ENCODE measurements at places on chromosomes 3 and 15. TPM values are rescaled to one million over a fixed set of nuclear protein-coding genes. Genes with fewer than 3 reads are reported as not detected.

KNG1 gene
- not detected for total RNA-seq

ACKR4 gene
- 0.24 TPM for total RNA-seq

FBXO40 gene
- 0.12 TPM for total RNA-seq

MAN2C1 gene
- 223 TPM for total RNA-seq

NR2E3 gene
- total RNA-seq, result not detected

OR5K2 gene
- not detected for total RNA-seq

RAD18 gene
- total RNA-seq, result 8.8 TPM

TM6SF1 gene
- total RNA-seq, result 2.7 TPM

CELSR3 gene
- 0.63 TPM for total RNA-seq

HMG20A gene
- total RNA-seq, result 29.2 TPM

DNA sequence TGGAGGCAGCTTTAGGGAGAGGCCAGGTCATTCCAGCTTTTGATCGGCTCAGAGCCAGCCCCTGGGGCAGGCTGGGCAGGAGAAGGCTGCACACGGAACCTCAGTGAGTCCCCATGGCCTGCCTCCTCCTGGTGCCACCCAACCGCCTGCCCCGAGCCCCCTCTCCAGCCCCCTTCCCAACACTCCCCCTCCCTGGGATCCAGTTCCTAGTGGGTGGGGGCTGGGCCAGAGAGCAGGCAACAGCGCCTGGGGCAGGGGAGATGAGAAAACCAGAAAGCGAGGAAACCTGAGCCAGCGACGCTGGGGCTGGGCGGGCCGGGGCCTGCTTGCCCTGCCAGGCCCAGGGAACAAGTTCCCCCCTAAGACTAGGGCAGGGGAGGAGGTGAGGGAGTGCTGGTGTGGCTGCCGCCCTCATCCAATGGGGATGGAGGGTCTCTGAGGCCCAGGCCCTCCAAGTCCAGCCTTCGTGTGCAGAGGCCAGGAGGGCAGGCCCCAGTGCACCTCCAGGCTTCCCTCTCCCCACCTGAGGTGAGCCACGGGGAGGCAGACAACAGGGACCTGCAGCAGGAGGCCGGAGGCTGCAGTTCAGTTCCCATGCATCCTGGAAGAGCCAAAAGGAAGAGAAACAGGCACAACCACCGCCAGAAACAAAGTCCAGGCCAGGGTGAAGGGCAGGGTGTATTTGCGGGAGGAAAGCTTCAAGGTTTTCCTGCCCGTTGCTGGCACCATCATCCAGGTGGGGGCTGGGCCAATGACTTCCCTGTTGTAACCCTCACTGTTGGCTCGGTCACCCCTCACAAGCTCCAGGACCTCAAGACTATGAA, 4.0 kb upstream of the SEMA3F start:
- H3K4me1 ChIP-seq, result peaks cover 5% of the 10 kb centered on the region
- H3K27me3 ChIP-seq, result no peaks in the 10 kb centered on the region
- DNase-seq, result no peak
- no peak overlapping the region for H3K4me3 ChIP-seq
- H3K27ac ChIP-seq, result no peak overlapping the region

DNA sequence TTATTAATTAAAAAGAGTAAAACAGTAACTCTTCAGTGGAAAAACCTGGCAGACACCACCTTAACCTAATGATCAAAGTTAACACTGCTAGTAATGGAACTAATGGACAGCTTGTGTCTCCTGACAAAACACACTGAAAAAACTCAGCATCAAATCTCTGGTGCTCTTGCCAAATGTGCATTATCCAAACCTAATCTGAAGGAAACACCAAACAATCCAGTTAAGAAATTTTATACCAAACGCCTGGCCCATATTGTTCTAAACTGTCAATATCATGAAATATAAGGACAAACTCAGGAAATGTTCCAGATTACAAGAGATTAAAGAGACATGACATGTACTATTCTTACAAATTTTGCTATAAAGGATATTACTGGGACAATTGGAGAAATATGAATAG, 10.4 kb downstream of the RSL24D1 start:
- DNase-seq, result no peak
- H3K27ac ChIP-seq, result no peak overlapping the region
- H3K4me3 ChIP-seq, result no peak overlapping the region
- H3K4me1 ChIP-seq, result no peaks in the 10 kb centered on the region

DNA sequence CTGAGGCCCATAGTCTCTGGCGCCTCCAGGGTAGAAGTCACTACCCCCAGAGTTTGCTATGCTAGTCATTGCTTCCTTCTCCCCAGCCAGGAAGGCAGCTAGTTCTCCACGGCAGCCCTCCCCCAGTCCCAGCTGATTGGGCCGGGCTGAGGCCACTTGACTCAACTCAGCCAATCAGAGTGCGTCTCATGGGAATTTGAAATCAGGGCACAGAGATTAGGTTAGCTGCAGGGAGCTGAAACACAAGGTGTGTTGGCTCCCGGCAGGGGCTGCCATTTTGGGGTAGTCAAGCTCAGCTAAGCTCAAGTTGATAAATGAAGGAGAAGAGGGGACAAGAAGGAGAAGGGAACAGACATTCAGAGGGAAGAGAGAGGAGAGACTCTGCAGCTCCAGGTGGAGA, 32.8 kb downstream of the LINGO1 start:
- no peak overlapping the region for H3K27ac ChIP-seq
- no peak overlapping the region for H3K4me3 ChIP-seq
- no peaks in the 10 kb centered on the region for H3K36me3 ChIP-seq
- no peaks in the 10 kb centered on the region for H3K27me3 ChIP-seq
- no peak for DNase-seq

- no peak for DNase-seq
- H3K27me3 ChIP-seq, result no peaks in the 10 kb centered on the region
- peaks cover 12% of the 10 kb centered on the region for H3K4me1 ChIP-seq
Measured at GRCh38 chr15:39587731-39588530, 7.1 kb downstream of the THBS1 start.

- DNase-seq, result peak; percentile 87
- no peaks in the 10 kb centered on the region for H3K36me3 ChIP-seq
- H3K27me3 ChIP-seq, result no peaks in the 10 kb centered on the region
- peaks cover 4% of the 10 kb centered on the region for H3K4me1 ChIP-seq
- peak within 1 kb of the TSS; percentile 79 for H3K27ac ChIP-seq
- H3K4me3 ChIP-seq, result peak within 1 kb of the TSS; percentile 58
Measured at GRCh38 chr3:119034256-119035013, at the start of gene IGSF11. TSS of gene IGSF11 (minus strand) at chr3:119034846. CDS start at chr3:119034582, 264 bp downstream.

- no peaks in the 10 kb centered on the region for H3K4me1 ChIP-seq
- no peaks in the 10 kb centered on the region for H3K36me3 ChIP-seq
- H3K4me3 ChIP-seq, result no peak overlapping the region
- H3K27ac ChIP-seq, result no peak overlapping the region
- DNase-seq, result no peak
- no peaks in the 10 kb centered on the region for H3K27me3 ChIP-seq
Measured at GRCh38 chr3:14646589-14647413, 4.8 kb upstream of the CCDC174 start.

GRCh38 chr3:129574206-129574605, 31.2 kb downstream of the H1-8 start:
- no peak overlapping the region for H3K4me3 ChIP-seq
- H3K36me3 ChIP-seq, result no peaks in the 10 kb centered on the region
- no peak overlapping the region for H3K27ac ChIP-seq
- no peak for DNase-seq

DNA sequence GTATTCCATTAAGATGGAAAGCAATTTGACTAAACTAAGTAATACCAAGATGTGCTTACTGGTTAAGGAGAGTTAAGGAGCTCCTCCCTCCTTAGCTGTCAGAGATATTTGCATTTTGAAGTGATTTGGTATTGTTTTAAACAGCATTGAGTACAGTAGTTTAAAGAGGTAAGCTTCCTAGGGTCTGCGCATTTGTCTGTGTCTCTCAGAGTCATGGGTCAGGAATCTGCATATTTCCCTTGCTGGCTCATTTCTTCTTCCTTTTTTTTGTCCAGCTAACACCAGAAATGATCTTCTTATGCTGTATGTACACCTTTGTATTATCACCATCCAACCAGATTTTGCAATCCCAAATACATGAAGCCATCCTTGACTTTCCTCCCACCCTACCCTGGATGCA, 163.0 kb upstream of the BFSP2 start:
- no peak overlapping the region for H3K27ac ChIP-seq
- no peaks in the 10 kb centered on the region for H3K36me3 ChIP-seq
- DNase-seq, result no peak
- H3K27me3 ChIP-seq, result no peaks in the 10 kb centered on the region
- no peak overlapping the region for H3K4me3 ChIP-seq

DNA sequence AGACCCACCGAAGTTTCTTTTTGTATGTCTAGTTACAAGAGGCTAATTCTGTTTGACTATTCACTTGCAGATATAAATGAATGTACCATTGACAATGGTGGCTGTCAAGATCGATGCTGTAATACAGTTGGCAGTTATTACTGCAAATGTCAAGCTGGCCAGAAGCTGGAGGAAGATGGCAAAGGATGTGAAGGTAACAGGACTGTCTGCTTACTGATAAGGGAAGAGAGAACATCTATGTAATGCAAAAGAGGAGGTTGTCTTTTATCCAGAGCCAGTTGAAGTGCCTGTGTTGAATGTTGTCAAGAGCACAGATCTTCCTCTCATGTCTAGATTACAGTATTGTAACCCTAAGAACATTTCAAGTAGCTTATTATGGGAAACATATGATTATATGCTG, 549.5 kb upstream of the GOLIM4 start:
- no peak for DNase-seq
- no peaks in the 10 kb centered on the region for H3K36me3 ChIP-seq
- no peak overlapping the region for H3K27ac ChIP-seq
- no peaks in the 10 kb centered on the region for H3K4me1 ChIP-seq

DNA sequence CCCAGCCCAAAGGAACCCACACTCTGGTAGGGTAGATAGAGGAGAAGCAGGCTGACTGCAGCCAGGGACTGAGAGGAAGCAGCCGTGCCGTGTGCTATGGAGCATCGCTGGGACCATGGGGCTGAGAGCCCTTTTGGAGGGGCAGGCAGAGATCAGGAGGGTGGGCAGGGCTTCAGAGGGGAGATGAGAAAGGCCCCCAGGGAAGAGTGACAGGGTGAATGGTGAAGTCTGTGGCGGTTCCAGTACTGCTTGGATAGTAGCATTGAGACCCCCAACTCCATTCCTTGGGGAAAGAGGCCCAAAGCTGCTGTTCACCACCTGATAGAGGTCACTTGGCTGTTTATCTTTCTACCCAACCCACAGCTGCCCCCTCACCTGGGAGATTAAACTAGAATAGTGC, 80.0 kb upstream of the MRPS22 start:
- no peaks in the 10 kb centered on the region for H3K36me3 ChIP-seq
- H3K27me3 ChIP-seq, result no peaks in the 10 kb centered on the region
- no peak overlapping the region for H3K4me3 ChIP-seq

DNA sequence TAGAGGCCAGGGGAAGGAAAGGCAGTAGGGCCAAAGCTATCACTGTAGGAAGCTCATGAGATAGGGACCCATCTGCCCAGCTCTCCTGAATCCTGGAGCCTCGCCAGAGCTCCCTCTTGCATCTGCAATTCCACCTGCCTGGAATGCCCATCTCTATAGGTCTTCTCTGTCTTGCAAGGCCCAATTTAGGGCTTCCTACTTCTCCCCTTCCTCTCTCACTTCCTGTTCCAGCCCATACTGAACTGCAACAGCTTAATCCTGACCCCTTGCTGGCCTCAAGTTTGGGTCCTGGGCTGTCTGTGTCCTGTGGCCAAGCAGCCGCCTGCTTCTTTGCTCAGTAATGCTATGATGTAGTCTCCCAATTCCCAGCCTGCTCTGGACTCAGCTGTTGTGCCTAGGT, 3.6 kb upstream of the PTPN23 start:
- no peak for DNase-seq
- no peaks in the 10 kb centered on the region for H3K27me3 ChIP-seq
- no peak overlapping the region for H3K4me3 ChIP-seq

- no peak overlapping the region for H3K27ac ChIP-seq
- DNase-seq, result peak; percentile 14
- no peak overlapping the region for H3K4me3 ChIP-seq
- H3K4me1 ChIP-seq, result peaks cover 7% of the 10 kb centered on the region
Measured at GRCh38 chr3:194261581-194262063, 89.5 kb downstream of the CPN2 start.

DNA sequence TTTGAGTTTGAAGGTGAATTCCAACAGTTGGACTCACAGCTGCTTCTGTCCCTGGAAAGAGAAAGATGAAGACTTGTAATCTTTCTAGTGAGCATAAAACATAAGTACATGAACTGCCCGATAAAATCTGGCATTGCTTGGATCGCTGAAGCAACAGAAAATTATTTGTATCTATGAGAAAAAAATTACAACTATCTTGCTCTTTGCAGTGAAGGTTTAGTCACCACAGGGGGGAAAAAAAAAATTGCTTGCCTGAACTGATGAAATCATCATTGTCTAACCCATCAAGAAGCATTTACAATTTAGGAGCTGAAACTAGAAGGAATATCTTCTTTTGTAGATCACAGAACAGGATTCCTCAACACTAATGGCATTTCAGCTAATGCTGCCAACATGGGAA, 20.0 kb downstream of the TMEM207 start:
- no peak overlapping the region for H3K27ac ChIP-seq
- no peak for DNase-seq
- H3K27me3 ChIP-seq, result no peaks in the 10 kb centered on the region

DNA sequence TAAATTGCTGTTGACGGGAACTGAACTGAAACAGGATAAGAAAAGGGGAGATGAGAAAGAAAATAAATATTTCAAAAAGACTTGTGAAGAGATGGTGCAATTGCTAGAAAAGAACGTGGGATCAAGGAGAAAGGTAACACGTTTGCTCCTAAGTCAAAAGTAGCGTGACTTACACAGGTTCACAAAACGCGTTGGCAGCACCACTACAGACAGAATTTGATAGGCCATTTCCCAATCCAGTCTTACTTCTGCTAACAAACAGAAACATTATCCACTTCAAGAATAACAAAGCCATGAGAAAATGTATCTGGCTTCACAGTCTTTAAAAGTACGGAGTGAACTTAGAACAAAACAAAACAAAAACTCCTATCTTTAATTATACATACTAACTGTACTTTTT, 75.5 kb downstream of the DPH6 start:
- no peak overlapping the region for H3K4me3 ChIP-seq
- no peaks in the 10 kb centered on the region for H3K36me3 ChIP-seq
- H3K4me1 ChIP-seq, result no peaks in the 10 kb centered on the region
- DNase-seq, result no peak

DNA sequence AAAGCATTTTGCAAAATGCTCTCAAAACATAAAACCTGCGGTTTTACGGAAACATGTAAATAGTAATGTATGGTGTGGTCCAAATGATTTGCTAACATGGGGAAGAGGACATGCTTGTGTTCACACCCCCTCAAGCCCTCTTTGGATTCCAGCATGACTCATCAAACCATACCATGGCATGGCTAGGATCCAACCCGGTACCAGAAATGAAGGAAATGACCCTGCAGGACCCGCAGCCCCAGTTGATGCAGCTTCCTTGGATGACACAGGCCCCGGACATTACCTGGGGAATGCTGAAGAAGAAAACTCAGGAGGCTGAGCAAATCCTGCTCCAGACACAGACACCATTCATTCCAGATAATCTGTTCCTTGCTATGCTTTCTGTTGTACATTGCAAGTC, 222.9 kb downstream of the DTWD1 start:
- no peak for DNase-seq
- H3K36me3 ChIP-seq, result no peaks in the 10 kb centered on the region
- no peaks in the 10 kb centered on the region for H3K27me3 ChIP-seq
- H3K27ac ChIP-seq, result no peak overlapping the region

GRCh38 chr3:9123840-9124239, 125.6 kb downstream of the SRGAP3 start:
- H3K4me3 ChIP-seq, result no peak overlapping the region
- no peaks in the 10 kb centered on the region for H3K4me1 ChIP-seq

Data from ovary (tissue), 10 donors.